ENCODE measurements at places on chromosomes 12 and 14. TPM values are rescaled to one million over a fixed set of nuclear protein-coding genes. Genes with fewer than 3 reads are reported as not detected.

GRCh38 chr14:103374121-103374520, 11.1 kb upstream of the MARK3 start:
- no peak for DNase-seq

C14orf132 gene
- total RNA-seq = 2.5 TPM

- no peak for DNase-seq
Measured at GRCh38 chr14:89775151-89775550, 179.4 kb downstream of the EFCAB11 start.

CCDC177 gene
- total RNA-seq = not detected

DNA sequence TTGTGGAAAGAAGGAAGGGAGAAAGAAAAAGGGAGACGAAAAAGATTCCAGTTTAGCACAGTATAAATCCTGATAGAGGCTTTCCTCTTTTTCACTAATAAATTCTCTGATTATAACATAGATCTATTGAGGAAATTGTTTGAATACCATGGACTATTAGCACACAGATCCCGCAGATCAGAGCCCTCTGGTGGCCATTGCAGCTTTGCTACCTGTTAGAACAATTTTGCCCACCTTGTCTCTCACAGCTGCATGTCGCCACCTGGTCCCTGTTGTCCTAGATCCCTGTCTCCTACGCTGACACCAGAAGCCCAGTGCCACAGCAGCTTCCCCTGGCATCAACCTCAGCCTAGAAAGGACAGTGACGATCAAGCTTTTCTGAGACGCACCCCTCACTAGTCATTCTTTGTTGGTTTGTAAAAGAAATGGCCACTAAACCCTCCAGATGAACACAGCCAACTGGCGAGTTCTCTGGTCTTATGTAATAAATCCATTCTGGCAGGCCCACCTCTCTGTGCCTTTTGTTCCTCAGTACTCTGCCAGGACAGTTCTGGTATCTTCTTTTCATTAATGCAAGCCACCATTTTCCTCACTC, 9.9 kb downstream of the GPHB5 start:
- DNase-seq = no peak

- DNase-seq = no peak
Measured at GRCh38 chr12:4954621-4955354, 45.1 kb downstream of the KCNA1 start.

DNA sequence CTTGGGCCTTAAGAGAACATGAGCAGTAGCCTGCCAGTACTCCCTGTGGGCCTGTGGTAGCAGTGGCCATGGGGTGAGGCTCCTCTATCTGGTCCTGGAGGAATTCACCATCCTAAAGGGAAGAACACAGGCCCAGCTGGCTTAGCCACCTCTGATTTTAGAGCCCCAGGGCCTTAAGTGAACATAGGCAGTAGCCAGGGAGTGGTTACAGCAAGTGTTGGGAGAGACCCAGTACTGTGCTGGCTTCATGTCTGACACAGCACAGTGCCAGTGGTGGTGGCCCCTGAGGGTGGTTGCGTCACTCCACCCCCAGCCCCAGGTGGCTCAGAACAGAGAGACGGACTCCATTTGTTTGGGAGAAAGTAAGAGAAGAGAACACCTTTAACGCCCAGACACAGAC, 105.1 kb downstream of the TXNDC16 start:
- no peak for DNase-seq

KITLG gene
- total RNA-seq = 7.6 TPM

GNS gene
- 95.1 TPM for total RNA-seq

DNA sequence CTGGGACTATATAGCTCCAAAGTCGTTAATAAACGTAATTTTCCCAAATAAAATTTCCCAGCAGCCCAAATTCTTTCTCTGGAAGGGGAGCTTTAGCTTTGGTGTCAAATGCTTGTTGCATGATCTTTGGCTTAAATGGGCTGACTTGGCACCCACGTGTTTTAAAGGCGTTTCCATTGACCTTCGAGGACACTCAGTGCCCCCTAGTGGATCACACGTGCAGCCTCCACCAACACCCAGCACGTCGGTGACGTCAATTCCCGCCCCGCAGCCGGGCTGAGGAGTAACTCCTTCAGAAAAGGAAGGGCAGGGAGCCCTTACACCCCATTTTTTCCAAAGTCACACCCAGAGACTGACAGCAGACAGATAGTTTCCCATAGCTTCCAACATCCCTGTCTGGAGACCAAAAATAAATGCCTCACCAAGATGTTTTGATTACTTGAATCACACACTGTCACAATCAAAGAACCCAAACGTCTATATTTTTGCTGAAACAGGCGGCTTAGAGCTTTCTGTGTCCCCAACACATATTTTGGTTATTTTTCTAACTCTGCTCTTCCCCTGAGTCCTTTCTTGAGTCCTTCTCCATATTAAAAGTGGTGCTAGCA, 707.9 kb downstream of the AACS start:
- DNase-seq = no peak

DNA sequence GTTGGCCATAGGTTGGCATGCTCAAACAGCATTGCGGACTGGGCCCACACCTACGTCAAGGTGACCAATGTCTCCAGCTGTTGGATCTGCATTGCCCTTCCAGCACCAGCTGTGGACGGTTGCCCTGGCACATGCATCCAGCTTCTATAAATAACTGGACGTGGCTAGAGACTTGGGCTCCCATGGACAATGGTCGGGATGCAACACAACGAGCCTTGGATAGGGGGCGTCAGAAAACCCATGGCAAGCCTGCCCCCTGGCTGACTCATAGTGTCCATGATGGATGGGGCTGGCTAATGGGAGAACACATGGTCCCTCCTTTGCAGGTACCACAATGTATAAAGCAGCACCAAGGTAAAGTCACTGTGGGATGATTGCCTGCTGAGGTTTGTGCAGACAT, 331.6 kb upstream of the FAR2 start:
- DNase-seq = no peak

DNA sequence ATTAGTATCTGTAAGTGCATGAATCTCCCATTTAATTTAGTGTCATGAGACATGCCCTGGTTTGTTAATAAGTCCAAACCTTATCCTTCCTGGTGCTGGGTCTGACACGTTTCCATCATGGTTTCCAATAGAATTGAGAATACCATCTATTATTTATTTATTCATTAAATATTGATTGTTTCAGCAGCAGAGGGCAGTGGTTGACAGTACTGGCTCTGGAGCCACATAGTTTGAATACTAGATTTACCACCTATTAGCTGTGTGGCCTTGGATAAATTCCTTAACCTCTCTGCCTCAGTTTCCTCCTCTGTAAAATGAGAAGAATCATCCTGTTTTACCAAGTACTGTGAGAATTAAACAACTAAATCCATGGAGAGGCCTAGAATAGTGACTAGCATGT, 941 bp upstream of the STAB2 start:
- no peak for DNase-seq

DNA sequence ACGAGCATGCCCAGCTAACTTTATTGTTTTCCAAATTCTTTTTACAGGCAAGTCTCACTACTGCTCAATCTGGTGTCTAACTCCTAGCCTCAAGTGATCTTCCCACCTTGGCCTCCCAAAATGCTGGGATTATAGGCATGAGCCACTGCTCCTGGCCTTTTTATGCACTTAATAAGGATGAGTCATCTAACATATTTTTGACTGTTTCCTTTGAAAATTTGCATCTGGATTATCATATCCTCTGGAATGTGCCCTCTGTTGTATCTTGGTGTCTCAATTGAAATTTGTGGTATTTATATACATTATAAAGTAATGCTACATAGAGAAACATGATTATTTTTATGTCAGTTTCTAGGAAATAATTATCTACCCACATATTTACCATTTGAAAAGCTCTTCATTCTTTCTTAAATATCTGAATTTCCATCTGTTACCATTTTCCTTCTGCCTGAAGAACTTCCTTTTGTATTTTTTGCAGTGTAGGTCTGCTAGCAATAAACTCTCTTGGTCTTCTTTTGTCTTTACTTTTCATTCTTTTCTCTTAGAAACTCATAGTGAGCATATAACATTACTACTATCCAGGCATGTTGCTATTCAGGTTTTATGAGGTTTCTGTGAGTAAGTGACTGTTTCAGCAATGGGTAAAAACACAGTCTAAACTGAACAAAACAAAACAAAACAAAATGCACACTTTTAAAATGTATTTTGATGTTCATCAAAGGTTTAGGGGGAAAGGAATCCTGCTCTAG, 52.8 kb upstream of the CNOT2 start:
- no peak for DNase-seq

DNA sequence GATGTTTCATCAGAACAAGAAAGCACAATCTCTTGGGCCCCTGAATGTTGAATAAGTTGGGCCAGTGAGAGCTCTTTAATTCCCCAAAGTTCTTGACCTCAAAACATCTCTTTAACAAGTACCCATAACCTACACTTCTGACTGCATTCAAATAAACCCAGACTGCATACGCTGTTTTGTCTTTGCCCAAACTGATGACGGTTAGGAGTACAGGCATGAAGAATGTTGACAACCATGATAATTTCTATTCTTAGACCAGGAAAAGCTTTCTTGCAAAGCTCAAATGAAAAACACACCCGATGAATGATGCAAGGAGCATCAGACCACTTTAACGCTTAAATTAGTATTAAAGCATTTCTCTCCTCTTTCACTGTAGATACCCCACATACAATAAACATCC, 11.7 kb upstream of the RAB3IP start:
- DNase-seq = no peak

COA8 gene
- 33.3 TPM for total RNA-seq

GRCh38 chr12:57604454-57604991, at the start of gene DTX3:
TSS of gene DTX3 (plus strand) at chr12:57604824. CDS start at chr12:57606518, 1,694 bp downstream.
- peak; percentile 50 for DNase-seq

DNA sequence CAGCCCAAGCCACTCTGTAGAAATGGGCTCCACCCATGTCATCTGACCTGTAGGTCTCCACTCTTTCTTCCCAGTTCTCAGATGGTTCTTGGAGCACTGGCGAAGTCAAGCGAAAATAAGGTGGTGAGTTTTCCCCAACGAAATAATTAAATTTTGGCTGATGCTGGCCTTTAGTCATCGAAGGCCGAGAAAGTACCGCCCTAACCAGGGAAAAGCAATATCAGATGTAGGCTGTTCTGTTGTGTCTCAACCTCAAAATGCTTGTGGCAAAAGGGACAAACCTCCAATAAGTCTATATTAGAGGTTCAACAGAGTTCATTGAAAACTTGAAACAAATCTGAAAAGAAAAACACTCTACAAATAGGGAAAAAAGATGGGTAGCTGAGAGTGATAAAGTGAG, 48.6 kb upstream of the BCAT1 start:
- no peak for DNase-seq

GRCh38 chr12:52354200-52354599, 13.1 kb downstream of the KRT85 start:
- DNase-seq = no peak

DNA sequence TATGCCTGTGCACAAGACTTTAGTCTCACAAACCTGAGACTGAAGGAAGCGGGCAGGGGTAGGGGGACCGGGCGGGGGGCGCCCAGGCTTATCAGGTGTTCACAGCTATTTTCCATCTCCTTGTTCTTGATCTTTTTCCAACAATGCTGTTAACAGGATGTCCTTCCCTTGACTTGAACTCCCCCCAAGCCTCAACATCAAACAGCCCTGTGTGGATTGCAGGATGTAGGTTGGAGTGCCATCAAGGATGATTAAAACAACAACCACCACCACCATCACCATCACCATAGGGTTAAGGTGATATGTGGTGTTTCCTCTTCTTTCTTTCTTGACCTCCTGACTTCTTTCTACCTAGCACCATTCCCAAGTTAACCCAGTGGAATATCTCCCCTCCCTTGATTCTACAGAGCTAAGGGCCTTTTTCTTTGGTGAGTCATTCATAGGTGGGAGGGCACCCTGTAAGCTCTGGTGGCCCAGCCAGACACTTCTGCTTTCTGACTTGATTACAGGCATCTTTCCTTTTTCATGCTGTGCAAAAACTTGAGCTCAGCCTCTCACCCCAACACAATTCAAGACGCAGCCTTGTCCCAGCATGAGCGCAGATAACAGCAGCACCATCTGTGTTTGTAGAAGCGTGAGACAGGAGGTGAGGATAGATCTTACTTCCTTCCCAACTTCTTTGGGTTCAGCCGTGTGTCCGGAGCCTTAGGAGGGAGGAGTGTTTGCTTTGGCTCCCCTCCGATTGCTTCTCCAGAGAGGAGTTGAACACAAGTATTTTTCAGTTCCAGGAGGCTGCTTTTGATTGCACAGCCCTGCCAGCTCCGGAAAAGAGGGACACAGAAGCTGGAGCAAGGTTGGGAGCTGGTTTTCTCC, 26.8 kb downstream of the FLVCR2 start:
- DNase-seq = peak; percentile 59

DNA sequence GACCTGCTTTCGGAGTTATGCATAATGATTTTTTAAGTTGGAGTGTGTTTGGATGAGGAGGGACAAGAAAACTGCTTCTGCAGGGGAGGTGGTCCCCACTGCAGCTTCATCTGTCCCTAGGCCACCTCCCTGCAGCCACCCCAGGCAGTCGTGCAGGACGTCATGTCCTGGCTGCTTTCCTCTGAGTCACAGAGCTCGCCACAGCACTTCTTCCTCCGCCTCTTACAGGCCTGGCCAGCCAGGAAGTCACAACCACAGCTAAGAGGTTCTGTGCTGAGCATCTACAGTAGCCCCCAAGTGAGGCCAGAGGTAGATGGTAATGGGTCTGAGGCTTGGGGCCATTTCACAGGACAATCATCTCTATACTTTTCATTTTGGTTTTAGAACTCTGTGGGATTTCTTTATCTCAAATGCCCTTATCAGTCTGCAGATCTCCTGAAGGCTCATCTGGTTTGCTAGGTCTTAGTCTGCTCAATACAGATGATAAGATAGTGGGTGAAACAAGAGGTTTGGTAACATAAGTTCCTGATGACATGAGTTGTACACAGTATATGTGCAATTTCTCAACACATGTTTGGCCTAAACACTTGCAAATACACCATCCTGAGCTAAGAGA, 106.4 kb downstream of the ARF6 start:
- DNase-seq = peak; percentile 82

CLEC2B gene
- 2.9 TPM for total RNA-seq

ARL6IP4 gene
- total RNA-seq = 148 TPM

DNA sequence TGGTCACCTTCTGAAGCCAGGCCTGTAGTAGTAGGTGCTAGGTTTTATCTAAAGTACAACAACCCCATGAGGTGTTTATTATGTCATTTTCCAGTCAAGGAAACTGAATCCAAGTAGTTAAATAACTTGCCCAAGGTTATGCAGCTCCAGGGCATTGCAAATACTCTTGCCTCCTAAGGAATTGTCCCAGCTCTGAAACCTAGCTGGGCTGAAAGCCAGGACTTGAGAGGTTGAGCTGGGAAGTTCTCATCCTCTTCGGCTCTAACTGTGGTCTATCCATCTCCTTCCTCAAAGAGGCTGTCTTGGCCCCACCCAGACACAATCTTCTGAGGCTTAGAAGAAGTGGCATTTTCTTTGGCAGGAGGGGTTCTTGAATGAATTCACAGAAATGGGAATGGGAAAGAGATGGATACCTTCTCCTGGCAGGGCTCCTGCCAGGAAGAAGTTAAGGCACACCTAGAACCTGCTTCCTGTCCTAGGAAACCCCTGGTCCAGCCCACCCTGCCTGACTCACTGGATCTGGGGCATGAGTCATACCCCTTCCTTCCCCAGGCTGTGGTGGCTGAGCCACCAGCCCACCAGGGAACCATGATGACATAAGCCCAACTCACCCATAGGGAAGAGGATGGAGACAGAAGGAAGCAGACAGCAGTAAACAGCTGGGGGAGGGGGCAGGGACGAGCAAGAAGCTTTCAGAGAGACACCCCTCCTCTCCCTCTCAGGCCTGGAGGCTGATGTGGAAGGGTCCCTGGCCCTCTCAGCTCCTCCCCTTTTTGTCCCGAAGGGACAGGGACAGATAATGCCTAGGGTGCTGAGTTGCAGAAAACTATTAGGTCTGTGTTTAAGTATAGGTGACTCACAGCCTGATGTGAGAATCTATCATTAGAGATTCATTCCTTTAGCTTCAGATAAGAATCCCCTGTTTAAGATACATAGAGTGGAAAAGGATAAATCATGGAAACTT, 2.1 kb upstream of the PLEK2 start:
- DNase-seq = no peak
